ENCODE measurements at places on chromosomes 3 and 15. TPM values are rescaled to one million over a fixed set of nuclear protein-coding genes. Genes with fewer than 3 reads are reported as not detected.

DNA sequence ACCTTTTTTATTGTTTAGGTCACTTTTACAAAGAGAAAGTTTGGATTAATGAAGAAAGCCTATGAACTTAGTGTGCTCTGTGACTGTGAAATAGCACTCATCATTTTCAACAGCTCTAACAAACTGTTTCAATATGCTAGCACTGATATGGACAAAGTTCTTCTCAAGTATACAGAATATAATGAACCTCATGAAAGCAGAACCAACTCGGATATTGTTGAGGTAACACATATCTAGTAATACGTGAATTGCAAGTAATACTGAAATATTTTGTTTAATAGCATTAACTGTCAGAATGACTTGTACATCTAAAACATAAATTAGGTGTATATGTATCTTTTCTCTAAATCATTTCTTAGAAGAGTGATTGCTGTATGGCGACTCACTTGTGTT, 79.8 kb downstream of the MEF2A start:
- no peak for DNase-seq

GRCh38 chr3:22982981-22983587, 220.0 kb upstream of the UBE2E2 start:
- DNase-seq = no peak

- no peak for DNase-seq
Measured at GRCh38 chr3:187567021-187567420, 103.2 kb downstream of the SST start.

DNA sequence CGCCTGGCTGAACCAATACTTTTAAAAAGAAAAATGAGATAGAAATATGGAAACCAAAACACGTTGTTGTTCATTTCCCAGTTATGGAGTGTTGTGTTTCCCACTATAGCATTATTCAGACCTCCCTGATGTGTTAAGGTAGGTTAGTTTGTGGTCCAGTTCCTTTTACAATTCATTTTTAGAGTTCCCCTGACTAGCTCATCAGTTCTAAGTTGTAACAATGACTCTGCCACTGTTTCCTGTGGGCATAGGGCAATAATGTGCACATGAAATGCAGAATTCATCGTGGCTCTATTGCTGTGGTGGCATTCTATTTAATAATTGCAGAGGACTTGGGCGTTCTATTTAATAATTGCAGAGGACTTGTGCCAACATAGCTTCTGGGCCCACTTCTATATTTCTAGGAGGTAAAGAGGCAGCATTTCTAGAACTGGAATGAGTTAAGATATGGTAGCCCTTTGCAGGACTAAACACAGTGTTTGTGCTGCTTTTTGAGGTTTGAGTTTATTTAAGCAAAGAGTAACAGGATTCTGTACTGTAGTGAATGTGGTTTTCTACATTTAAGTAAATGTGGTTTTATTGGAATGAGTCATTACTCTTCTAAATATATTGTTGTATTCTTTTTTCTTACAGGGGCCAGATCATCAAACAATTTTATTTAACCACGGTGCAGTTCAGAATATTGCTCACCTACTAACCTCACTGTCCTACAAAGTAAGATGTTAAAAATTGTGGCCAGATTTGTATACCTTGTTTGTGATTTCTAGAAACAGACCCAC, 47.5 kb downstream of the ARMC8 start:
- DNase-seq = no peak

DNA sequence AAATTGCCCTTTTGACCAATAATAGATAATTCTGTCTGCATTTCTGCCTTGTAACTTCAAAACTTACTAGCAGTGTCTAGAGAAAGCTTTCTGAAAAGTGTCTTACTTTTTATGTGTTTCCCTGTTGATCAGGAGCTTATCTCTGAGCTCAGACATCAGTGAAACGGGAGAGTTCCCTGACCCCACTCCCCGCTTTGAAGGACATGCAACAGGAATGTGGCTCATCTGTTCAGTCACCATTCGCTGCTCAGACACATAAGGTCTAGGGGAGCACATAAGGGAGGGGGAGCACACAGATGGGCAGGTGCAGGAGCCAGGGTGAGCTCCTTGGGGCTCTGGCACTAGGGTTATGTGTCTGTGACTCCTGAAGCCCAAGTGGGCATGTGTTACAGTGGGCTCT, 205.0 kb downstream of the FEZF2 start:
- DNase-seq = no peak

DNA sequence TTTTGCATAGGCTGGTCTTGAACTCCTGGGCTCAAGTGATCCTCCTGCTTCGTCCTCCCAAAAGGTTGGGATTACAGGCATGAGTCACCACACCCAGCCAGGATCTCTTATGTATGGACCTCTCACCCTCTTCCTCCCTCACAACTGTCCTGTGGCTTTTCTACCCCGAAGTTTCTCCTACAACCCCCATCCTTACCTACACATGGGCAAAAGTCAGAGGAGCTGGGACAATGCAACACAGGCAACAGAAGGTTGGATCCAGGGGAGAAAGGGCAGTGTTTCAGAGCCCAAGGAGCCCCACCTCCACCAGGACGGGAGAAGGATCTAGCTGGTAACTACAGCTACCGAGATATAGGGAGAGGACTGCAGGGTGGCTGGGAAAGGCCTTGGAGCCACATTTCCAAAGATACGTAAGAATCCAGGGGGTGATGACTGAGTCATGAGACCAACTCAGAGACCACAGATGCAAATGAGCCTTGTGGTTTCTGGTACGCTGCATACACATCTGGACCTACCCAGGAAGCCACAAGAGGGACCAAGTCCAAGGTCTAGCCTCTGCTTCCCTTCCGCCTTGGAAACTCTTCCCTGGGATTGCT, 13.6 kb downstream of the IGDCC4 start:
- DNase-seq = no peak

GRCh38 chr15:41923401-41923997, 29.6 kb upstream of the SPTBN5 start:
- no peak for DNase-seq

GRCh38 chr3:196645096-196645495, 5.6 kb downstream of the NRROS start:
- no peak for DNase-seq

GRCh38 chr3:140247775-140248174, 312.8 kb downstream of the CLSTN2 start:
- DNase-seq = no peak

DNA sequence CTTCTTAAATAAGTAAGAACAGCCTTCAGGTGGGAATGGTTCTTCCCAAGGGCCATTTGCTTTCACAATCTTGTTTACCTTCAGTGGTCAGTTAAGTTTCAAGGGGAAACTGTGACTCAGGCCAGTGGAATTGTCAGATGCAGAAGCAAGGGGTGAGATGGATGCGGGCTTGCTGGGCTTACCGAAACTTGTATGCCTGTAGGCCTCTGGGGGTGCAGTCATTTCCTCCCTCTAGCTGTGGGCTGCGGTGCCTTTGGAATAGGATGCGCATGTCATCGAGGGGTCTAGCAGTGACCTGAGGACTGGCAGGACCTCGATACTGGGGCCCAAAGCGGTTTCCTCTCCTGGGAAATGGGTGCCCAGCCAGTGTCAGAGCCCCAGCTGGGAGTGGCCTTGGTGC, 121.6 kb downstream of the EEFSEC start:
- no peak for DNase-seq

GRCh38 chr15:26525096-26525495, 247.8 kb downstream of the GABRB3 start:
- DNase-seq = no peak

- DNase-seq = no peak
Measured at GRCh38 chr3:105527949-105528348, 161.2 kb downstream of the ALCAM start.

GRCh38 chr15:72233769-72234168, 2.8 kb upstream of the PKM start:
- no peak for DNase-seq

DNA sequence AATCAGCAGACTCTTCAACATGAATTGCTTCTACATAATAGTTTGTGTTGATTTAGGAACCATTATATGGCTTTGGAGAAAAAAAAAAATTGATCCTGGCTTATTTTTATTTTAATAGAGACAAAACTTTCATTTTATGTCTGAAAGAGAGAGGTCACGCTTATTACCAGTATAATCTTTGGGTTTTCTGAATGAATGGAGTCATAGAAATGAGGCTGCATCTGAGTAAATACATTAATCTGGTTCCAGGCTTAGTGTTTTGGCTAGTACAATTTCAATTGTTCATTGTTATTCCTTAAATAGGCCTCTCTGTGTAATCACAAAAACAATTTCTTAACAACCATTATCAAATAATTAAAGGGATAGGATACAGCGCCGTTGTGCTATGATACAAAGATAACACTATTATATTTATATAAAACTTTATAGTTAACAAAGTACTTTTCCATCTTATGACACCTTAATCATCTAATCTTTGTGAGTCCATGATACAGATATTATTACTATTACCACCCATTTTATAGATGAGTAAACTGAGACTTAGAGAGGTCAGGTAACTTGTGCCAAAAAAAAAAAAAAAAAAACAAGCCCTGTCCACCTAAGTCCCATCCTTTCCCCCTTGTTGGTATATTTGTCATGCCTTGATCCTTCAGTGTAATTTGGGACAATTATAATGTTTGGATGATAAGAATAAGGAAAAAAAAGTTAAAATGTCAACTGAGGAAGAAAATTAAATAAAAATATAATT, 41.8 kb upstream of the GOLM2 start:
- no peak for DNase-seq

Gene RBM6
- total RNA-seq = 380 TPM

Gene ISLR
- total RNA-seq = 20.5 TPM

Gene CTXND1
- 1.2 TPM for total RNA-seq

Gene SLC12A1
- total RNA-seq = not detected

Gene FETUB
- not detected for total RNA-seq

Gene NEO1
- total RNA-seq = 28.7 TPM

Gene CHDH
- total RNA-seq = 12.3 TPM

Gene RBMS3
- 60.2 TPM for total RNA-seq

Gene CHP1
- total RNA-seq = 178 TPM

Measured in upper lobe of left lung (tissue), 6 donors.